ENCODE measurements at places on chromosomes 1 and 21.

DNA sequence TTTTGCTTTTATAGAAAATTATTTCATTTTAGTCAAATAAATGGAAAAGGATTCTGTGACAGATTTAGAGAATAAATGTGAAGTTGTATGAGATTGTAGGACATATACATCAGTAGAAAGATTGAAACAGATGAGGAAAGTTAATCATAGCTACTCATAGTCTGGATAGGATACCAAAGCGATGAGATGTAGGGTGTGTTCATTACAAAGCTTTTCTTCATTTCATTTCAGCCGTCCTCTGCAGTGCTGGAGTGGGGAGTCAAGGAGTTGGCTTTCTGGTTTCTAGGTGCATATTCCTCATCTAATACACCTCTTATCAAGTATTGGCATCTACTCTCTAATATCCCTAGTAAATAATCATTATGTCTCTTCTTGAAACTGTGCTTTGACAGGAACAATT lies 149.5 kb upstream of the NEGR1 start:
- no peak for DNase-seq

DNA sequence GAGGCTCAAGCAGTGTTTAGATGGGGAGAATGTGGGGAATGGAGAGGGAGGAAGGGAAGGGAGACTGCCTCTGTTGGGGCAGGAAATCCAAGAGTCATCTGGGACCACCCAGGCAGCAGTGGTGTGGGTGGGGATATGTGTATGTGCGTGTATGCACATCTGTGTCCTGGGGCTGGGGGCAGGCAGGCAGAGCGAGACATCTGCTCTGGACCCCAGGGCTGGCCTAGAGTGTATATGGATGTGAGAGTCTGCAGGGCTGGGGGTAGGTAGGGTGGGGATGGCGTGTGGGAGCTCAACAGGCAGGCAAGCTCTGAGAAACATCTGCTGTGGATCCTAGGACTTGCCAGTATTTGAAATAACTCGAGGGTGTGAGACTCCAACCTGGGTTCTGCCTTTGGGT lies 3.5 kb downstream of the PTCH2 start:
- no peak for DNase-seq

- DNase-seq, result no peak
These were observed 107.5 kb downstream of the GDAP2 start for GRCh38 chr1:117821774-117822482.

DNA sequence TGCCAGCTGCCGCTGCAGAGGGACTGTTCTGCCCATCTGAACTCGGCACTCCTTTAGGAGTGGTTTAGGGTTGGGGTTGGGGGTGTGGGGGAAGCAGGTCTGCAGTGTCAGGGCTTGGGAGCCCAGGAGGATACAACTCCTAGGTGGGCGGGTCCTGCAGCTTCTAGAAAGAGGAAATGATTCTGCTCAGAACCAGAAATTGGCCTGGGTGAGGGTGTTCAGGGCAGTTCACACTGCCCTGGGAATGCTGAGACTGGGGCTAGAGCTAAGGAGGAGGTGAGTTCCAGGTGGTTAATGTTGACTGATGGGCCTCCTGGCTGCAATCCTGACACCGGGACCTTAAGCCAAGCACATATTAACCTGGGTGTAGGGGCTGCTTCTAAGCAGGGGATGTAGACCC lies 4.8 kb upstream of the SLC26A9 start:
- DNase-seq, result no peak

GRCh38 chr1:27416387-27417111 lies 24.1 kb downstream of the GPR3 start:
- peak; percentile 64 for DNase-seq
